ENCODE measurements at places on chromosomes 11 and 22. TPM values are rescaled to one million over a fixed set of nuclear protein-coding genes. Genes with fewer than 3 reads are reported as not detected.
A peak's percentile ranks its signal among the peaks of the same experiment; 100 is the strongest.

Gene TMEM41B
- 35.4 TPM for total RNA-seq

DNA sequence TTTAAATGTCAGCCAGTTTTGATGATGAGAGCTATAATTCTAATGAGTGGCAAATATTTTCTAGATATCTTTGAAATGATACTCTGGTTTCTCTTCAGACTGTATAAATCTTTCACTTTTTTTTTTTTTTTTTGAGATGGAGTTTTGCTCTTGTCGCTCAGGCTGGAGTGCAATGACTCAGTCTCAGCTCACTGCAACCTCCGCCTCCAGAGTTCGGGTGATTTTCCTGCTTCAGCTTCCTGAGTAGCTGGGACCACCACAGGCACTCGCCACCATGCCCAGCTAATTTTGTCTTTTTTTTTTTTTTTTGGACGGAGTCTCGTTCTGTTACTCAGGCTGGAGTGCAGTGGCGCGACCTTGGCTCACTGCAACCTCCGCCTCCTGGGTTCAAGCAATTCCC is 113.6 kb downstream of the TEAD1 start:
- DNase-seq, result no peak

GRCh38 chr11:103659206-103659618 is 377.2 kb upstream of the DDI1 start:
- DNase-seq, result peak; percentile 54

DNA sequence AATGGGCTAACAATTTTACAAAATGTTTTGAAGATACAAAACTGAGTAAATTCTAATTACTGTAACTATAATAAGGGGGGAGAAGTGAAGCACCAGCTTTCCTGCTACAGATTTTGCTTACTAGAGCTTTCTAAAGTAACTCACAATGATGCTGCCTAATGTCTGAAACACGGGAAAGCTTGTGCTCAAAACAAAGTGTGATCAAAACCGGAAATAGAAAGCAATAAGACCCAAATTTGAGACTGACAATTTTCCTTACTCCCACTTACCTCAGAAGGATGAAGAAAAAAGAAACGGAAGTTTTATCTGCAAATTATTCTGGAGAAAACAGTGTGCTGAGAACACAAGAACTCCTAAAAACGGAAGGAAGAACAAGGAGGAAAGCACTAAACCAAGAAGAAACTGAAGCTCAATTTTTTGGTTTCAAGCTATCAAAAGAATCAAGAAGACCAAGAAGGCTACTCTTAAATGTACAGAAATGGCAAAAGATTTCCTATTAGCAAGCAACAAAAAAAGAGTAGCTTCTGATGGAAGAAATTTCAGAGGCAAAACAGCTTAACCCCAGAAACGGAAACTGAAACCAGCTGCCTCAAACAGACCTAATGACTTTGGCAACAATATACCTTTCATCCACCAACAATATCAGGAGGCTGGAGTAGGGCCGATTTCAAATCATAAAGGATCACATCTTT is 33.4 kb downstream of the AMBRA1 start:
- peak; percentile 59 for DNase-seq

Gene PATE1
- not detected for total RNA-seq

Measured in SK-MEL-5 (cell line).